Hypothalamus (tissue), 51 donors: ENCODE measurements at places on chromosomes 7 and 10.

DNA sequence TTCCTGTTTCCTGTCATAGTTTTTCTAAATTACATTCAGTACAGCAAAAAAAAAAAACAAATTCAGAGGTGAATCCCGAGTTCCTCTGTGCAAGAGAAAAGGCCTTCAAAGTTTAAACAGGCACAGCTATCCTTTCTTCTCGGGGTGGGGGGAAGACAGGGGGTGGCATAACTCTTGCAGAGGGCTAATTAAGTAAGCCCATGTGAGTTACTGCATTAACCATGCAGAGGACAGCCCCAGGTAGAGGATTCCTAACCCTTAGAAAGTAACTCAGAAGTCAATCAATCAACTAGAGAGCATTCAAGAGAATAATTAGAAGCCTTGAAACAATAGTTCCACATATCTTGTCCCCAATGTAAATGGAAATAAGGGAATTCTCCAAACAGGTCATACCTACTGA is 170.9 kb downstream of the CSTF2T start:
- DNase-seq, result no peak

DNA sequence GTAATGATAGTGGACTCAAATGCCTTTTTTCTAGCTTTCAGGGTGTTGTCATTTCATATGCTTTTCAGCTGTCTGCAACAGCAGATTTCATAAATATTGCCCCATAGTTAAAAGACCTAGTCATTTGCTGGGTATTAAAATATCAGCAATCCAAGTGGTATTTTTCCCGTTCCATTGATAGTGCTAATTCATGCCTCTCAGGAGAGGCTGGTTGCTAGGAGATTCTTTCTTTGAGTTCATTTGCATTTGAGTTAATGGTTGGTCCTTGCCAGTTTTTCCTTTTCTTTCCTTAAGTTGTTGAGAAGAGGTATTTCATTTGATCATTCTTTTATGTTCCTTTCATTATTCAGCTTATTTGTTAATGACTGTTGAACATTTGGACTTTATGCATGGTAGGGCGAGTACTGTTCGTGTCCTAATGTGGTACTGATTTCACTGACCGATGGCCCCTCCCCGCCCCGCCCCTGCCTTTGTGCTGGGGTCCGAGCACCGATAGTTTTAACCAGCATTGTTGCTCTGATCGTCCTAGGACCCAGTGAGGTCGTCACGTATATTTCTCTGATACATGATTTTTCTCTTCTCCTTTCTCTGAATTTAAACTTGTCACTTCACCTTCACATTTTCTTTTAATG is 128.6 kb downstream of the CCNY start:
- no peak for DNase-seq

GRCh38 chr10:76550806-76551205 is 1086.8 kb downstream of the KCNMA1 start:
- DNase-seq, result no peak

- no peak for DNase-seq
Measured at GRCh38 chr10:58714409-58714808, 201.7 kb downstream of the BICC1 start.

DNA sequence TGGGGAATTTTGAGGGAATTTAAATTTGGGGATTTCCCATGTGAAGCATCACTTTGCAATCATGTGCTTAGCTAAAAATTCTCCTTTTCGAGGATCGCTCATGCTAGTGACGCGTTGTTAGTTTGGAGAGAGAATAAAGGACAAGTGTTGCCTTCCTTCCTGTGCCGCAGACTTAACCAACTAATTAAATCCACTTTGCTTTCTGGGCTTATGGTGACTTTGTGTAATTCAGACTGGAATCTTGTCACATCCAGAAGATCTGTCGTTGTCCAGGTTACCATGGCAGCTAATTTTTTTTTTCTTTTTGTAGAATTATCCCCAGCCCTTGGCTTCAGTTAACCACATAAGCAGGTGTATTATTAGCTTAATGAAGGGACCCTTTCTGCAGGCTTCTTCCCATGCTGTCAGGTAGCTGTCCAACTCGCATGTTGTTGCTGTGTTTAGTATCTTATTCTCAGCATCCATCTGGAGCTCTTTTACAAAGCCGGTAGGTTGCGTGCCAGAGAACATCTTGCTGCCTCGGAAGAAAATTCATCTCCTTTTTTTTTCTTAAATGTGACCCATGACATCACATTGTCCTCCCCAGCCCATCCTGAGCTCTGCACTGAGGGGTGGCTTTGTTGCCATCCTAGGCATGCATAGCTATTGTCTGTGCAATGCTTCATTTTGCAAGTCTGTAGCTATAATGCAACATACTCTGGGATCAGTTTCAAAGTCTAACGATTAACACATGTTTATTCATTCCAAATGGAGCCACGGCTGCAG is 47.2 kb upstream of the NRP1 start:
- no peak for DNase-seq

GRCh38 chr7:13111230-13111629 is 423.8 kb downstream of the ARL4A start:
- DNase-seq, result no peak

DNA sequence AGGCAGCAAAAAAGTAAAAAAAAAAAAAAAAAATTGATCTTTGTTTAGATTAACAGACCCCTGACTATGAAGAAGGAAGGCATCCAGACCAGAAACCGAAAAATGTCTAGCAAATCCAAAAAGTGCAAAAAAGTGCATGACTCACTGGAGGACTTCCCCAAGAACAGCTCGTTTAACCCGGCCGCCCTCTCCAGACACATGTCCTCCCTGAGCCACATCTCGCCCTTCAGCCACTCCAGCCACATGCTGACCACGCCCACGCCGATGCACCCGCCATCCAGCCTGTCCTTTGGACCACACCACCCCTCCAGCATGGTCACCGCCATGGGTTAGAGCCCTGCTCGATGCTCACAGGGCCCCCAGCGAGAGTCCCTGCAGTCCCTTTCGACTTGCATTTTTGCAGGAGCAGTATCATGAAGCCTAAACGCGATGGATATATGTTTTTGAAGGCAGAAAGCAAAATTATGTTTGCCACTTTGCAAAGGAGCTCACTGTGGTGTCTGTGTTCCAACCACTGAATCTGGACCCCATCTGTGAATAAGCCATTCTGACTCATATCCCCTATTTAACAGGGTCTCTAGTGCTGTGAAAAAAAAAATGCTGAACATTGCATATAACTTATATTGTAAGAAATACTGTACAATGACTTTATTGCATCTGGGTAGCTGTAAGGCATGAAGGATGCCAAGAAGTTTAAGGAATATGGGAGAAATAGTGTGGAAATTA is 19.4 kb downstream of the GATA3 start:
- DNase-seq, result no peak

DNA sequence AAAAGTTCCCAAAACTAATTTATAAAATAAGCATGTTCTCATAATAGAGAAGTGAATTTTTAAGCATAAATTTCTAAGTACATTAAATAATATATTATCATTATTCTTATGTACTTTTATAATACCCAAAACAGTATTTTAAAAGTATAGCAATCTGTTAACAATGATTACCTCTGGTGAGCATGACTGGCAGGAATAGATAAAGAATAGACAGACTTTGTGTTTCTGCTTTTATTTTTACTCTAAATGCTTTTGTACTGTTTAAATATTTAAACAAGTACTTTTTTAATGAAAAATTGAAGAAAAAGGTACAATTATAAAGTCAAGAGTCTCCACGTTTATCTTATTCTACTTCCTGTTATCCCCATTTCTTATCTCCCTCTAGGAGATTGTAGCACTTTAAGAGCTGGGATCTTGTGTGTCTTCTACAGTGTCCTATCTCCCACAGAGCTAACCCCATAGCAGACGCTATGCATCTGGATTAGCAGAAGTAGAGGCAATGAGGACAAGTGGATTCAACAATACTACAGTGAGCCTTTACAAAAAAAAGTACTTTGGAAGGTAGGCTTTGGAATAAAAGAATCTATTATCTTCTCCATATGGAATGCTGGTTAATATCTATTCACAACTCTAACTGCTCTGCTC is 42.9 kb downstream of the IDE start:
- DNase-seq, result no peak

- no peak for DNase-seq
Measured at GRCh38 chr10:90587081-90587491, 270.8 kb downstream of the HTR7 start.

- no peak for DNase-seq
Measured at GRCh38 chr10:113261161-113261560, 291.7 kb upstream of the HABP2 start.

- DNase-seq, result no peak
Measured at GRCh38 chr7:155154586-155154985, 84.5 kb downstream of the HTR5A start.

DNA sequence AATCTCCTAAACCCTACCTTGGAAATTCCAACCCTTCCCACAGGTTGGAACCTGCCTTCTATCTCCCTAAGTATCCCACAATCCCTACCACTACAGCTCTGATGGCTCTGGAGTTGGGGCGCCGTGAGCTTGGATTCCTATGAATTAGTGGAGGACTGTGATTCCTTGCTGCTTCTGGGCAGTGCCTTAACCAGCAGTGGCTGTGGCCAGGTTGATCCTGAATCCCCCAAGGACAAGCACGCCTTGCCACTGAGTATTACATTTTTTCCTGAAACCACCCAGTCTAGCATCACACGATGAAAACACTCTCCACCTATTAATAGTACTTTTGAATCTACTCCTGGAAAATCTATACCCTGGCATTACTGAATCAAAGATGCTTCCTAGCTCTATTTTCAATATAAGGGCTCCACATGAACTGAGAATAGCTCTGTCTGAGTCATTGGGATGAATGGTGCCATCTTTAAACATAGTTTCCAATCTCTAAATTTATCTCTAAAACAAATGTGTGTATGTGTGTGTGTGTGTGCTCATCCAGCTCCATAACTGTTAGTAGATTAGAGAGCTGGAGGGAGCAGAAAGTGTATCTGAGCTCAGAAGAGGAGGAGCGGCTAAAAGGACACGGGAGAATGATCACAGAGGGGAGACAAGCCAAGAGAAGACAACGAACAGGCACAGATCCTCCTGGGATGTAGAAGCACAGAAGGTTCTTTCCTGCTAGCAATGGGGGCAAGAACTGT is 11.9 kb upstream of the INPP5F start:
- DNase-seq, result no peak

DNA sequence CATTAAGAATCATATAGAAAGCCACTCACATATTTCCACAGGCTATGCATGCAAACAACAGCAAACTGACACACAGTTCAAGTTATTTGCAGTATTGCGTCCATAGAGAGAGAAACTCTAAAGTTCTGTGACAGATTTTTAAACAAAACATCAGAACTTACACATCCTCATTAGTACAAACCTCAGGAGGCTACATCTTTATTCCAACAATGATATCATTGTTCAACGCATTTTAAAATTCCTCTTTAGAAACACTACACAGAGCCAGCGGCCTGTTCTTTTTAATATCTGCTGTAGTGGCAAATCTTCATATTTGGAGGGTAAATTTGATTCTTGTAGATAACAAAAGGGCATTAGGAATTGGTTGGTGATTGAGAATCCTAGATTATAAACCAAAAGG is 55.9 kb upstream of the NFE2L3 start:
- no peak for DNase-seq

GRCh38 chr7:144473908-144474307 is 70.4 kb upstream of the NOBOX start:
- DNase-seq, result no peak

DNA sequence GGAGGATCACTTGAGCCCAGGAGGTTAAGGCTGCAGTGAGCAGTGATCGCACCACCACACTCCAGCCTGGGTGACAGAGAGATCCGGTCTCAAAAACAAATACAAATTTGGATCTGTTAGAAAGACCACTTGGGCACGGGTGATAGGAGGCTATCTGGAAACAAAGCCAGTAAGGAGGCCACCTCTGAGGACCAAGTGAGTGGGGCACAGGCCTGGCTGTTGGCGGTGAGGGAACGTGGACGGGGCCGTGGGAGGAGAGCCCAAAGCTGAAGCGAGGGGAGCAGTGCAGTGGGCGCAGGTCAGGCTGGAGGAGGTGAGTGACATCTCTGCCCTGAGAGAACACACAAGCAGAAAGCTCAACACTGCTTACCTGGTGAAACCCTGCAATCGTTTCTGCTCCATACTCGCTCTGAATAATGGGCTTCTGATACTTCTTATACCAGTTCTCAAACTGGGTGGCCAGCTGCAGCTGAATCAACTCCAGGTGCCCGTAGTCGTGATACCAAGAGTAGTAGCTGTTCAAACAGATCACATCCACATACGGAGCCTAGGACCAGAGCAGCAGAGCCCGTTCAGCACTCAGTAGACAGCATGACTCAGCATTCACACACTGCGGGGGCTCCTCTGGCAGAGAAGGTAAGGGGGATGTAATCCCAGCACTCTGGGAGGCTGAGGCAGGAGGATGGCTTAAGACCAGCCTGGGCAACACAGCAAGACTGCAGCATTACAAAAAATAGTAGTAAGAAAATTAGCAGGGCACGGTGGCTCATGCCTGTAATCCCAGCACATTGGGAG is 14.5 kb downstream of the GUSB start:
- no peak for DNase-seq

- no peak for DNase-seq
Measured at GRCh38 chr10:61778137-61778536, 115.4 kb downstream of the CABCOCO1 start.

GRCh38 chr7:5350174-5350463 is 67.4 kb downstream of the SLC29A4 start:
- no peak for DNase-seq

GRCh38 chr7:158042156-158042880 is 545.3 kb downstream of the PTPRN2 start:
- no peak for DNase-seq

DNA sequence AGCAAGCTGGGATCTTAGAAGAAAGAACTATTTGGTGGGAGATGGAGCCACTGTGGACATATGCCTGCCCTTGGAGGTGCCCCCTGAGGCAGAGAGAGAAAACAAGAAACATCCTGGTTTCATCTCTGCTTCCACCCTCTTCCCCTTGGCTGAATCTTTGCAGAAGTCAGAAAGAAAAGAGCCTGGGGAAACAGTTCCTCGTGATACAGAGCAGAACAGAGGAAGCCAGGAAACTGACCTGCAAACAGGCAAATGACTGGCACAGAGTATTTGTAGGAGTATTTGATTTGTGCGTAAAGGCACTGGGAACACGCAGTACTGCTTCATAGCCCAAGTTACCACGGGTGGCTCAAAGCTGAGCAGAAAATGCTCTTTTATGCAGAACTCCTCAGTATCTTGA is 7.0 kb upstream of the KEL start:
- no peak for DNase-seq

GRCh38 chr10:75607576-75607975 is 176.2 kb downstream of the LRMDA start:
- DNase-seq, result no peak

DNA sequence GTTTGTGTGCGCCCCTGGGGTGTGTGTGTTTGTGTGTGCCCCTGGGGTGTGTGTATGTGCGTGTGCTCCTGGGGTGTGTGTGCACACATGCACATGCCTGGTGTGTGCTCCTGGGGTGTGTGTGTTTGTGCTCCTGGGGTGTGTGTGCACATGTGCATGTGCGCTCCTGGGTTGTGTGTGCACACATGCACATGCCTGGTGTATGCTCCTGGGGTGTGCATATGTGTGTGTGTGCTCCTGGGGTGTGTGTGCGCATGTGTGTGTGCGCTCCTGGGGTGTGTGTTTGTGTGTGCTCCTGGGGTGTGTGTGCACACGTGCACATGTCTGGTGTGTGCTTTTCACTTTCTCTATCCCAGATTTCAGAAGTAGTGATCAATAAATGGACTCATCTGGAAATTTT is 321.0 kb downstream of the WDR37 start:
- DNase-seq, result no peak
